ENCODE measurements at places on chromosomes 7 and 10. TPM values are rescaled to one million over a fixed set of nuclear protein-coding genes. Genes with fewer than 3 reads are reported as not detected.

DNA sequence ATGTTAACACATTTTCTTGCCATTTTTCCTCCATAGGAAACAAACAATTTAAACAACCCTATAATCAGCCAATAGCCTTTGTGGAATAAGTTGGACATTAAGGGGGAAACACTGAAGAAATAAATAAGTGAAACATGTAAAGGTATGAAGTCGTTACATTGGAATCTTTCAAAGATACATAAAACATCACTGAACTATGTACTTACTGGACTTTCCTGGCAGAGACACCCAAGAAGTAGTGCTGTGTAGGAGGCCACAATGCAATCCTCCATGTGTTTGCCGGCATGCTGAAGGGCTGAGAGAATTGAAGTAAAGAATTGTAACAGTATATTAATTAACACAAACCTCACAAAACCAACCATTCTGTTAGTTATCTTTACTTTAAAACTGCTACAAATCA is 76.5 kb upstream of the GRID1 start:
- no peak for DNase-seq

- DNase-seq = no peak
These were observed 305.6 kb upstream of the PITRM1 start for GRCh38 chr10:3478153-3478552.

- no peak for DNase-seq
These were observed 196.3 kb upstream of the FOXP2 start for GRCh38 chr7:114218283-114218682.

DNA sequence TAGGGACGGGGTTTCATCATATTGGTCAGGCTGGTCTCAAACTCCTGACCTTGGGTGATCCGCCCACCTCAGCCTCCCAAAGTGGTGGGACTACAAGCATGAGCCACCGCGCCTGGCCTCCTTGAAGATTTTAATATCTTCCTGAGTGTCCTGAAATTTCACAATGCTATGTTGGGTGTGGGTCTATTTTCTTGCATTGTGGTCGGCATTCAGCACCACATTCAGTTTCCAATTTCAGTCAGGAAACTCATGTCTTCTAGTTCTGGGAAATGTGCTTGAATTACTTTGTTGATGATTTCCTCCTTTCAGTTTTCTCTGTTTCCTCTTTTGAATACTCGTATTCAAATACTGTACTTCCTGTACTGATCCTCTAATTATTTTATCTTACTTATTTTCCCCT is 49.3 kb upstream of the IL6 start:
- no peak for DNase-seq

The TRIM50 gene
- total RNA-seq = not detected

The LIPJ gene
- total RNA-seq = not detected

The KLF14 gene
- not detected for total RNA-seq
